ENCODE measurements at places on chromosomes 6 and 20.

DNA sequence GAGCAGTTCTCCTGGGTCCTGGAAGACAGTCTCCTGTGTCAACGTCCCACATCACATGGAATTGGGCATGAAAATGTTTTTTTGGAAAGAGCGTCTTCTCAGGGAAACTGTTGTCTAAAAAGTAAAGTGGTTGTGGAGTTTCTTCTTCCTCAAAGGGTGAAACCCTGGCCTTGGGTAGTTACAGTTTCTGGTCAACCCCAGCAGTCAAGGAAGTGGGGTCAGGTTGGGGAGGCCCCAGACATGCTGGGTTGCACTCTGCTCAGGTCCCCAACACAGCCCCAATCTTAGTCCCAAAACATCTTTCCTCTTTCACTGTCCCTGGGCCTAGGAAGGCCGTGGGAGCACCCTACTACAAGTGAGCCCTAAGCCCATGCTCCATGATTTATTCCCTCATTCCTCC, 996 bp upstream of the NFKBIE start:
- no peak for DNase-seq

DNA sequence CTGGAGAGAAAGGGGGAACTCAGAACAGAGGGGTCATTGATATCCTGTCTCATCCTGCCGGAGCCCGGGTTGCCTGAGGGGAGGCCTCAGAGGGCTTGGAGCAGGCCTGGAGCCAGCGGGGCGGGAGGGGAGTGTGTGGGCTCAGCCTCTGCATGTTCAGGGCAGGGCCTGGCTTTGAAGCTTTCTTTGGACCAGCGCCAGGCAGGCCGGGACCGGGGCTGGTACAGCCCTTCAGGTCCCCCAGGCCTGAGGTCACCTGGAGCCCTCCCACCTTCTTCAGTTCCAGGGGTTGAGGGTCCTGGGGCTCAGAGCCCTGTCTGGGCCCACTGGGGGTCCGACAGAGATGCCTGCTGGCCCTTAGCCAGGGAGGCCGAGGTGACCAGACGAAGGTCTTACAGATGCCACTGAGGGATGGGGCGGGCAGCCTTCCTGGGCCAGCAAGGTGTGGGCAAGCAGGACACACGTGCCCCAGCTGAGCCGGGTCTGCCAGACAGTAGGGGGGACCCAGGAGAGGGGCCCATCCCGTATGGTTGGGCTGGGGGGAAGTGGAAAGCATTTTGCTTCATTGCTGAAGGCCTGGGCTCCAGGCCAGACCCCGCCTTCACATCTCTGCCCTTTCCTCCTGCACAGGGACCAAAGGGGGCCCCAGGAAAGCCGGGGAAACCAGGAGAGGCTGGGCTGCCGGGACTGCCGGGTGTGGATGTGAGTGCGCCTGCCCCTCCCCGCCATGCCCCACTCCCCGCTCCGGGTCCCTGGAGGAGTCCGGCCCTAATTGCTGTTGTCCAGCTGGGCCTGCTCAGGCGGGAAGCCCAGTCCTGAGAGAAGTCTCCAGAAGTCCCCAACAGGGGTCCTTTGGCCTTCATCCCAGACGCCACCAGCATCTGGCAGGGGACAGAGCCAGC, 2.0 kb downstream of the COL9A3 start:
- no peak for DNase-seq

DNA sequence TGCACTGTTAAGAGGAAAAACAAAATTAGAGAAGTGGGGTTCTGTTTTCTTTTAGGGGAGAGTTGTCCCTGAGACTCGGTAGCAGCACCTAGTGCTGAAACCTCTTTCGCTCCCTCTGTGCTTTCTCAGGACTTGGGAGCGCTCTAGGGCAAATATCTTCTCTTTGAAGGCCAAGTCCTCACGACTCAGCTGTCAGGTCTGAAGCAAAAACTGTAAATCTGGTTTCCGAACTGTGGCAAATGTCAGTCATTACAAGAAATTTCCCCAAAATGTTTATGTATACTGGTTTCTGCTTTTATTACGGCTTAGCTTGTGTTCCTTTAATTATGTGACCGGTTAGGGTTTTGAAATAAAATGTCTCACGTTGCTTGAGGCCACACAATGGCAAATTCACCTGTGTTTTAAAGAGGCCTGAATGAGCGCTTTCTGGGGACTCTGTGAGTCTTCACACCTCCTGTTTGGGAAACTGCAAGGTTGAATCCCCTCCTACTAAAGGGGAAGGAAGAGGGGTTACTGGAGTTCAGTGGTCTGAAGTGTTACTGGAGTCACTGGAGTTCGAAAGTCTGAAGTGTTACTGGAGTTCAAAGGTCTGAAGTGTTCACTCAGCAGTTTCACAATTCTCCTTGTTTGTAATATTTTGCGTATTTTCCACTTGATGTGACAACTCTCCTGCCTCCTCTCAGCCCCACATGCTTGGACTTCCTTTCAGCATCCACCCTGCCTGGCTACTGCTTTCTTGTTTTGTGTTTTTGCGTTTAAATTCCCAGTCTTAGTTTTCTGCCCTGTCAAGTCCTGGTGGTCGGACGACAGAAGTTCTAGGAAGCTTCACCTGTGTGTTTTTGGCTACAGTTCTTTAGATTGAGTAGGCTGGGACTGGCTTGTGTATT, 1.6 kb downstream of the SMPDL3A start:
- no peak for DNase-seq

- no peak for DNase-seq
Observed at GRCh38 chr6:129875610-129876520, 14.8 kb upstream of the TMEM244 start.

- no peak for DNase-seq
Observed at GRCh38 chr6:169146521-169146920, 107.1 kb downstream of the THBS2 start.

- DNase-seq = no peak
Observed at GRCh38 chr20:12069181-12069580, 151.5 kb downstream of the BTBD3 start.

DNA sequence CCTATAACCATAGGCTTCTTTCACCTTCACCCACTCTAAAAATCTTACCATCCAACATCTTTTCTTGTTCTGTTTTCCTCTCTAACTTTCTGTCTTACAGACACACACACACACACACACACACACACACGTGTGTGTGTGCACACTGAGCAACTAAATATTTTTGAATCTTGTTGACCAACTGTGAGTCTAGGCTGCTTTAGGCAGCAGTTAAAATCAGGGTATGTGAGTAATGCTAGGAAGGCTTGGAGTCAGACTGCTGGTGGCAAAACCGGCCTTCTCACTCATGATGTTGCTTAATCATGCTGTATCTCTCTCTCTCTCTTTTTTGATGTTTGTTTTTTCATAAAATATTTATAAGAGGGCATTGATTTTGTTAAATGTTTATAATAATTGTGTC, 103.1 kb upstream of the TBX18 start:
- no peak for DNase-seq

- peak; percentile 36 for DNase-seq
Observed at GRCh38 chr20:47220161-47220582, 136.3 kb downstream of the ZMYND8 start.

DNA sequence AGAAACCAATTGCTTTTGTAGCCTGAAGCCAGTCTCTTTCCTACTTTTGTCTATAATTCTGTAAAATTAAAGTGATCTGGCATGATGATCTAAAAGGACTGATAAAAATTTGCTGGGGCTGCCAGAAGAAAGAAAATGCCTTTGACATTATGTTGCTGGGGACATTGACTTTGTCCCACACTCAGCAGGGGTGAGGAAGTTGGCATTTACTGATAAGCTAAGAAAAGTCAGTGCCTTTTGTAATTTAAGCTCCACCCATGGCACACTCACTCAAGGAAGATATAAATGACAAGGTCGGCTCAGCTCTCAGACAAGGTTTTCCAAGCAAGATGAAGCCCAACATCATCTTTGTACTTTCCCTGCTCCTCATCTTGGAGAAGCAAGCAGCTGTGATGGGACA, at the start of gene SEMG1:
Gene SEMG1, plus strand, starts transcription at position 309 of the 400 bp plus-strand sequence. Its CDS starts 21 bp downstream, at position 330.
- no peak for DNase-seq

GRCh38 chr6:9401960-9402359, 966.6 kb upstream of the SLC35B3 start:
- no peak for DNase-seq

- no peak for DNase-seq
Observed at GRCh38 chr6:129500958-129501739, 208.8 kb downstream of the ARHGAP18 start.

GRCh38 chr6:145368075-145368474, 367.2 kb downstream of the EPM2A start:
- DNase-seq = no peak

- DNase-seq = no peak
Observed at GRCh38 chr6:42618686-42619085, 54.9 kb downstream of the UBR2 start.

DNA sequence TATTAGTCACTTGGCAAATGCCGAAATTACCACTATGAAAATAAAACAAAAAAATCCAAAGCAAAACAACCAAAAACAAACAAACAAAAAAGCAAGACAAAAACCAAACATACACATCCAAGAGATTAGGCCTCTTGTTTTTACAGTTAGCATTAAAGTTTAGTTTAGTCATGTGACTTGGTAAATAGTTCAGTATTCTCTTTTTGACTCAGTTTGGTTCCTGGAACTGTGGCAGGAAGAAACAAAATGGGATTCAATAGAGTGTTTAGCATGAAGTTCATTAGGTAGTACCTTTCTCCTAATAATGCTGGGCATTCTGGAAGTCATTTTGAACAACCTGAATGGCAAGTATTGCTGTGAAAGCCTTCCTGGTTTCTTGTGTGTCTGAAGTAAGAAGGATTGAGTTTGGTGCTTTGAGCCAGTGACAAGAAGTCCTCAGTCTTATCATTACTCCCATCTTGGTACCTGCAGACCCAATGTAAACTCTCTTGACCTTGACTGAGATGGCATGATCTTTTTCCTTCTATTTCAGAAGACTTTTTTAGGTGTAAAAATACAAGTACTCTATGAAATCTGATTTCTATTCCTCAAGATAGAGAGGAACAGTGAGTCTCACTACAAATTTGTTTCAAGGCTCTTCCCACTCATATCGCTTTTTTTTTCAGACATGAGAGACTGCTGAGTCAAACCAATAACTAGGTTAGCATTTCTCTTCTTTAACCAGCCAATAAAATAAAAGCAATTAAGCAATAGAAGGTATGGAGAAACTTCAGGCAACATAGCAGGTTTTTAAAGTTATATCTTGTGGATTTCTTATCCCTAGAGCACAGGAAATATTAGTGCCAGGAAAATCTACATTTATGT, 223.6 kb upstream of the PREP start:
- no peak for DNase-seq

- no peak for DNase-seq
Observed at GRCh38 chr6:53241938-53242337, 93.3 kb upstream of the GCM1 start.

GRCh38 chr6:140007525-140007924, 633.1 kb upstream of the CITED2 start:
- DNase-seq = no peak

DNA sequence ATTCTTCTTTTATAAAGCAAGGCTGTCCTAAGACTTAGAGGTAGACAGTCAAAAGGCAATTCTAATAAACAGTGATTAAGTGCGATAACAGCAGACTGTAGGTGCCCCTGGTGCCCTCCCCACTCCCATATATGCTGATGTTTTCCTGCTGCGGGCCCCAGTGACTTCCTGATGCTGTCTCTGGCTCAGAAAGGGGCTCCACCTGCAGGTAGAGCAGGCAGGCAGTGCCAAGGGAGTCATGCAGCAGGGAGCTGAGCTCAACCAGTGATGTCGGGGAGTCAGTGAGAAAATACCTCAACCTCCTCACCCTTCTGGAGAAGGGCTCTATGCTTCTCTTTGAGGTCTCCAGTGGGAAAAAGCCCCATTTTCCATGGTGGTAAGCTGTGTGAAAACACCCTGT, 126.7 kb upstream of the SSTR4 start:
- no peak for DNase-seq

DNA sequence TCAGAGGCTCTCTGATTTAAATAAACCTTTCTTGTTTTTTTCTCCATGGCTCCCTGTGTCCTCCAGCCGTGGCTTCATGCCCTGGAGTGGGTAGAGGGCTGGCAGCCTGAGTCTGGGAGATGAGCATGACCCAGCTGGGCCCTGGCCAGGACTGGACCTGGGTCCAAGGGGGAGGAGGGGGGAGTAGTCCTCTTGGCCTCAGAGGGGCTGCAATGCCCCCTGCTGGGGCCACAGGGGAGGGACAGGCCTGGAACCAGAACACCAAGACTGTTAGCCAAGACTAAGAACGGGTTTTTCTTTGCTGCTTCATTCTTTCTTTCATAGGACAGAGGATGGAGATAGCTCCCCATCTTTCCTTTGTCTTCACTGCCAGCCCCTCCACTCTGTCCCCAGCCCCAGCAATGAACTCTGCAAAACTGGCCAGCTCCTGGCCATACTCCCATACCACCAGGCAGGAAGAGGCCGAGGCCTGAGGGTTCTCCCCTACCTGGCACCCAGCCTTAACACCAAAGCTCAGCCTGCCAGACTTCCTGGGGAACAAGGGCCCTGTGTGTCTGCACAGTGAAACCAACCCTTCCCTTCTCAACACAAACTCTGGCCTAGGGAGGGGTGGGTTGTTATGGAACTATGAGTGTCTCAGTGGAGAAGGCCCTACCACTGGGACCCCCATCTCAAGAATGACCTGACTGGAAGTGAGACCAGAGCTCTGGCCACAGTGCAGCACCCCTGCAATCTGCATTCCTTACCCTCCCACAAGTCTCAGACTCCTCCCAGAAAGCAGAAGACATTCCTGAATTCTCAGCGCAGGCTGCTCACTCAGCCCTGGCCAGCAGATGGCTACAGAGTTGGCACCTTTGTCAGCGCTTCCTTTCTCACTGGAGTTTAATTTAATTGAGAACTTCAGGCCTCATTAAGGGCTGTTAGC, 11.0 kb downstream of the SLC29A1 start:
- DNase-seq = no peak

- no peak for DNase-seq
Observed at GRCh38 chr6:144347448-144347759, 62.3 kb downstream of the UTRN start.

- DNase-seq = no peak
Observed at GRCh38 chr6:6497976-6498375, 90.5 kb upstream of the LY86 start.

DNA sequence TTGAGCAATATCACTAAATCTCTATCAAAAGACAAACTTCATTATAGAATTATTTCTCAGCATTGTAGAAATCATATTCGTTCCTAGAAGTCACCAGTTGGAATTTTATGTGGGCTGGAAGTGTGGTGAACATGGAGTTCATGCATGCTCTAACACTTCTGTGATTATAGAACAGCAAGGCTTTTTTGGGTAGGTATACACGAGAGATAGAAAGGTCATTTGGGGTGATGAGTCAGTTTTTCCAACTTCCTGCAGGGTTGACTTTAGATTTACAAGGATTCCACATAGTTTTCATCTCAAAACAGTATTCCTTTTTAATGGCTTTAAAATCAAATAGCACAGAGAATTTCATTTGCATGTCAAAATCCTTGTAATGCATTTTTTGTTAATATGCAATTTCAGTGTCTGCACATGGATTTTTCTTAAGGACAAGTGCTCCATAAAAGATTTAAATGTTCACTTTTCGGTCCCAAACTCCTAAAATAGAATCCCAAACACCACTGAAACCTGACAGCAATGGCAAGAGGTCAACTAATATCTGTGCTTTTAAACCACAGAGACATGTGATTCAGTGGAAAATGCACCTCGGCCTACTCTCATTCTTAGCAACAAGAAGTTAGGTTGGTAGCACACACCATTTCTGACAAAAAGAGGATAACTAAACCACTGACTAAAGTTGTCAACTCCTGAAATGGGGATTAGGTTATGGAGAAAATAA, 211.0 kb downstream of the MOXD1 start:
- DNase-seq = no peak

Measured in activated T-cell treated with anti-CD3 and anti-CD28 coated beads for 1 hour (primary cell).